Activated CD4-positive, alpha-beta memory T cell treated with anti-CD3 and anti-CD28 coated beads for 36 hours (primary cell): ENCODE measurements at places on chromosomes 16 and 17. TPM values are rescaled to one million over a fixed set of nuclear protein-coding genes. Genes with fewer than 3 reads are reported as not detected.
A peak's percentile ranks its signal among the peaks of the same experiment; 100 is the strongest.

- no peak for DNase-seq
Measured at GRCh38 chr16:10600782-10601443, 20.5 kb upstream of the EMP2 start.

CMIP gene
- total RNA-seq = 35.0 TPM

- DNase-seq = peak; percentile 89
Measured at GRCh38 chr17:58112970-58113631, 29.9 kb downstream of the DYNLL2 start.

GRCh38 chr17:27506348-27507218 lies 50.3 kb downstream of the KSR1 start:
- no peak for DNase-seq

GRCh38 chr16:564690-565418 lies 2.0 kb upstream of the NHLRC4 start:
- no peak for DNase-seq

- DNase-seq = no peak
Measured at GRCh38 chr16:87233928-87234327, 83.3 kb downstream of the C16orf95 start.

GRCh38 chr17:5508810-5509209 lies 22.4 kb downstream of the MIS12 start:
- DNase-seq = no peak

DNA sequence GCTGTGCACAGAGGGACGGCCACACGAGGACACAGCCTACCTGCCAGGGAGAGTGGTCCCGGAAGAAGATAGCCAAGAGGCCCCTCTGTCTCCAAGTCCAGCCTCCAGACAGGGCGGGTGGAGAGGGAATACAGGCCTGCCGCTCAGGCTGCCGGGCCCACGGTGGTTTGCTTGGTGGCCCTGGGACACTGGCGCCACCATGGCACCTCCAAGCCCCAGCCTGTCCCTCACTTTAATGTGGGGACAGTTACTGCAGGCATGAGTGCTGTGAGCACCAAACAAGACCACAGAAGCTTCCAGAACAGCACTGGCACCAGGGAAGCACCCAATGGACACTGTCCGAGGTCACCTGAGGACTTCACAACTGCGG lies 22.0 kb upstream of the CHMP6 start:
- DNase-seq = no peak

CACNG3 gene
- total RNA-seq = not detected

GRCh38 chr17:1860978-1861377 lies 31.2 kb downstream of the RPA1 start:
- no peak for DNase-seq

CRYBA1 gene
- not detected for total RNA-seq

DNA sequence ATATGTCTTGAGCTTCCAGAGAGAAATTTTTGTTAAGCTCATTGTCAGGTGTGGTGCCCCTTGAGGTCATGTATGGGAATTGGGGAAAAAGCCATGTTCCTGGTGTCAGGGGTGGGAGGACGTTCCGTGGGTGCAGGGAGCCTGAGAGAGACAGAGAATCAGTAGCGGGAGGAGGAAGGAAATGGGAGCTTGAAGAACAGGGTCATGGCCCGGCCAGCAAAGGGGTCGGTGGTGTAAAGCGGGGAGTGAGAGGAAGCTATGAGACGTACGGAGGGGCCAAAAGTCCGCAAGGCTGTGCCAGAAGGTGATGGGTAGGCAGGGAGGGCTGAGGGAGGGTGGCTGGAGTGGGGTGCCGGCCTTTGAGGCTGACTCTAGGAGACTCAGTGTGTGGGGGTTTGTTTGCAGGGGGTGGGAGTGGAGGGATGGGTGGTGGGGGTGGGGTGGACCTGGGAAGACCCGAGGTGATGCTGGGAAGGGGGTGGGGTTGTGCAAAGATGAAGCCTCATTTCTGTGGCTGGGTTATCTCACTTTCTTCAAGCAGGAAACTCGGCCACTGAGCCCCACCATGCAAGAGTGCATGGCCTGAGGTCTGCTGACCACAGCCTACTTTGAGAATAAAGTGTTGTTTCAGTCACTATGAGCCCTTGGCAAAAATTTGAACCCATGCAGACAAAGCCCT lies 63.6 kb downstream of the PLCG2 start:
- DNase-seq = no peak

GRCh38 chr17:10178506-10178991 lies 19.9 kb downstream of the GAS7 start:
- no peak for DNase-seq

KRTAP4-3 gene
- total RNA-seq = not detected

DNA sequence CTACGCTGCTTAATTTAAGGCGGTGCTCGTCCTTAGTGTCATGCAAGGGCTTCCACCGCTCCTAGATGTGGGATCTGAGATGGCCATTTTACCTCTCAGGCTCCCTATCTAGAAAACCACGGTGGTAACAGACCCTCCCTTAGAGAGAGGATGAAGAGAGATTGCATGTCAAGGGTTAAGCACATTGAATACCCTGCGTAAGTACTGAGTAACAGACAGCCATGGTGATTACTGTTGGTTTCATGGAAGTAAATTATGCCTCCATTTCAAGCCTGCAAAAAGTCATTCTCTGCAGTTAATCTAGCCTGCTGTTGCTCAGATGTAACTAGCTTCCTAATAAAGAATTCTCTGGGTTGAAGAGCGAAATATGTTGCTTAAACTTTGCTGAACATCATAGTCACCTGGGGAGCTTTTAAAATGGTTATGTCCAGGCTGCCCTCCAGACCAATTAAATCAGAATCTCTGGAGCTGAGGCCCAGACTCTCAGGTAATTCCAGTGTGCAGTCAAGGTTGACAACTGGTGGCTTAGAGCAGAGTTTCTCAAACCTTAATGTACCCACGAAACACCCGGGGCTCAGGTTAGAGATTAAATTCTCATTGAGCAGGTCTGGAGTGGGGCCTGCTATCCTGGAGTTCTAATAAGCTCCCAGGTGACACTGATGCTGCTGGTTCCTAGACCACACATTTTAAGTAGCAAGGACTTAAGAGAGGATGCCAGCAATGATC lies 167.1 kb downstream of the SNX29 start:
- no peak for DNase-seq

- no peak for DNase-seq
Measured at GRCh38 chr17:62631086-62631935, 3.8 kb downstream of the MRC2 start.

DNA sequence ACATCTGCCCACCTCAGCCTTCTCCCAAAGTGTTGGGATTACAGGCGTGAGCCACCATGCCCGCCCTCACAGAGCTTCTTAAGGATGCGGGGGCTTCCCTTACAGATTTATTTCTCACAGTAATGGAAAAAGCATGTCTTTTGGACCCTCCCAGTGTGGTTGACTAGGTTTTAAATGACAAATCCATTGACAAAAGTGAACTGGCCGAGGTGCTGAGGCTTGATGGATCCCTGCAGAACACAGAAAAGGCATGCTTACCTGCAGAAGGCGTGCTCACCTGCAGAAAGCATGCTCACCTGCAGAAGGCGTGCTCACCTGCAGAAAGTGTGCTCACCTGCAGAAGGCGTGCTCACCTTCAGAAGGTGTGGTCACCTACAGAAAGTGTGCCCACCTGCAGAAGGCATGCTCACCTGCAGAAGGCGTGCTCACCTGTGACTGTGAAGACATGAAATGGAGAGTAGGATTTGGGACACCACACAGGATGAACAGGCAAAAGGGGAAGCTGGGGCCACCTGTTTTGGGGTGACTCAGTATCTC lies 15.1 kb upstream of the BBS2 start:
- DNase-seq = no peak

GRCh38 chr17:20097330-20097729 lies 88.2 kb downstream of the SPECC1 start:
- no peak for DNase-seq

DNA sequence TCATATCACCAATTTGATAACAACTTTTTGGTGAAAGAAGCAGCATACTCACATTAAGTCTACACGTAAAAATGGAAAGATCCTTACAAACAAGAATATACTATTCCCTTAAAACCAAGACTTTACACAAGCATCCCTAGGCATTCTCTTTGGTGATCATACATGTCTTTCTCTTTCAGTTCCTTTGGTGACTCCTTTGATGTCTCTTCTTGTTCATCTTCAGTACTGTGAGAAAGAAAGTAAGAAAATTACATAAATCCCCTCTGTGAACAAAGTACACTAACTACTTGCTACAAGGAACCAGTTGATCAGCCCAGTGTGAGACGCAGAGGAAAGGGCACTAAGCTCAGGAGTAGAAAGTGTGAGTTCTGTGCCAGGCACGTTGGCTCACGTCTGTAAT lies 59.6 kb upstream of the MTMR4 start:
- DNase-seq = no peak

DNA sequence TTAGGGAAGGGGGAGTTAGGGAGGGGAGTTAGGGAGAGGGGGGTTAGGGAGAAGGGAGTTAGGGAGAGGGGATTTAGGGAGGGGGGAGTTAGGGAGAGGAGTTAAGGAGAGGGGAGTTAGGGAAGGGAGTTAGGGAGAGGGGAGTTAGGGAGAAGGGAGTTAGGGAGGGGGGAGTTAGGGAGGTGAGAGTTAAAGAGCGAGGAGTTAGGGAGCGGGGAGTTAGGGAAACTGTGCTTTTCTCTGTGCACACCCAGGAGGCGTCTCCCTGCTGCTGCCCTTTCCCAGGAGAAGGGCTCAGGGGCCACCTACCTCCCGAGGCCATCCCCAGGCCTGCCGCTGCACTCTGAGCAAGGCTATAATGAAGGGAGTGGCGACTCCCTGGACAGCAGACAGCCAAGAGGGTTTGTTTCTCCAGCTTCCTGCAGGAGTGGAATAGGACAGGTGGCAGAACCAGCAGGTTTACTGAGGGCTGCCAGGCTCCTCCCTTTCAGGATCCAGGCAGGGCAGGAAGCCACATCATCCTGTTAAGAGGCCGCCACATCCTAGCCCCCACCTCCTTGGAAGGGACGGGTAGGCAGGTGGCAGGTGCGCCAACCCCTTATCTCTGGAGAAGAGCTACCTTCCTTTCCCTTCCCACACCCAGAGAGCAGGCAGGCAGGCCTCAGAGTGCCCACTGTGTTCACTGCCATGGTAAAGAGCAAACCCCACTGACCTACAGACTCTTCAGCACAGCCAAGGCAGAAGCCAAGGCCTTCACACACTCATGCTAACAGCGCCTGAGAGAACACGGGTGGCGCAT lies 4.3 kb downstream of the CANT1 start:
- DNase-seq = peak; percentile 27

DNA sequence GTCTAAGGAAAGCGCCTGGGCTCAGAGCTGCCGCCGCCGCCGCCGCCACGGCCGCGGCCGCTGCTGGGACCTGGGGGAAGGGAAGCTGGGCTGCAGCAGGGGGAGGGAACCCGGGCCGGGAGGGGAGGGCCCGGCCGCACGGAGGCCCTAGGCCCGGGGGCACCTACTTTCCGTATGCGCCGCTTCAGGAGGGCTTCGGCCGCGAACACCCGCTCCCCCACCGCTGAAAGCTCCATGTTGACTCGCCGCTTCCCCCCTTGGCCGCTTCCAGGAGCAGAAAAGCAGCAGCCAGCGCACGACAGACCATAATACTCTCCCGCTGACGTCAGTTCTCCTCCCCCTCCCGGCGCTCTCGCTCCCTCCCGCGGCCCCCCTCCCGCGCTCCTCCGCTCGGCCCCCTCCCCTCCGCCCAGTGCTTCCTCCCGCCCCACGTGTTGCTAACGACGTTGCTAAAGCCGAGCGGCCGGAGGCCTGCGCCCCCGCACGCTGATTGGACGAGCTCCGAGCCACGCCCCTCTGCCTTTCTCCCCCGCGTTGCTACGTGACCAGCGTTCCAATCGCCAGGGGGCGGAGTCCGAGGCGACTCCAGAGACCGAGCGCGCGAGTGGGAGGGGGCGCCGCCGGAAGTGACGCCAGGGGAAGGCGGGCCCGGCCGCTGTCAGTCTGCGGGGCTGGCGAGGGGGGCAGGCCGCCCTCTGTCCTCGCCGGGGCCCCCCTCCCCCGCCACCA lies at the start of gene CBX8:
Gene CBX8, minus strand, starts transcription at position 315 of the 729 bp plus-strand sequence. Its CDS starts 79 bp downstream, at position 236.
- DNase-seq = peak; percentile 100

DNA sequence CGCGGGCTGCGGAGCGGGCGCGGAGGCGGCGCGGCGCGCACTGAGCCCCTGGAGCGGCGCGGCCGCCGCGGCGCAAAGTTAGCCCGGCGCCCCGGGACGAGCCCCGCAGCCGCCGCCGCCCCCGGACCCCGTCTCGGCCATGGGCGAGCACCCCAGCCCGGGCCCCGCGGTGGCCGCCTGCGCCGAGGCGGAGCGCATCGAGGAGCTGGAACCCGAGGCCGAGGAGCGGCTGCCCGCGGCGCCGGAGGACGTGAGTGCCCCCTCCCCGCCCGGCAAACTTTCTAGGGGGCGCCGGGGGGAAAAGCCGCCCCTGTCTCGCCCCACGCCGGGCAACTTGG lies 388 bp downstream of the RHBDL3 start:
- DNase-seq = no peak
